ENCODE measurements at places on chromosomes 13 and 19.

- DNase-seq: peak; percentile 2
These were observed 354.4 kb upstream of the DACH1 start for GRCh38 chr13:72221276-72221962.

DNA sequence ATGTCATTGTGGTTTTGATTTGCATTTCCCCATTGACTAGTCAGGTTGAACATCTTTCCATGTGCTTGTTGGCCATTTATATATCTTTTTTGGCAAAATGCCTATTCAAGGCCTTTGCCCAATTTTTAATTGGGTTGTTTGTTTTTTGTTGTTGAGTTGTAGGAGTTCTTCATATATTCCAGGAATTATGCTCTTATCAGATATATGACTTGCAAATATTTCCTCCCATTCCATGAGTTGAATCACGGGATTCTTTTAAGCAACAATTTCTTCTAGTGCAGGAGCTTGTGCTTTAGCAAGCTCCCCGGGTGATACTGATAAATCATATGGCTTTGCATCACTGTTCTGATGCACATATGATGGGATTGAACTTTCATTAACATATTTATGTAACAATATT, 47.0 kb upstream of the FLT1 start:
- no peak for DNase-seq

DNA sequence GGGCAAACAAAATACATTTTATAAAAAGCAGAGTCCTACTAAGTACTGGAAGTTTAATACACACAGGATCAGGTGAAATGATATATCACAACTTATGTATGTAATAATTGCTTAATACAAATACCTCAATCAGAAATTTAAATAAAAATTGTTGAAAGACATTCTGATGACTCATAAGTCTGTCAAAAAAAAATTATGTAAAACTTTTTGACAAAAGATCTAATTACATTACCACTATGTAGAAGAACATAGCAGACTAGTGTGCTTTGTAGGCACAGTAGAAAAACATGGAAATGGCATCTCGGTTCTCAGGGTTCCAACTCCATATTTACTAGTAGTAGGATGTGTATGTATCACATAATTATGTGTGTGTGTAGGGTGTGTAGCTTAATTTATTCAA, 156.2 kb downstream of the DNAJC3 start:
- no peak for DNase-seq

DNA sequence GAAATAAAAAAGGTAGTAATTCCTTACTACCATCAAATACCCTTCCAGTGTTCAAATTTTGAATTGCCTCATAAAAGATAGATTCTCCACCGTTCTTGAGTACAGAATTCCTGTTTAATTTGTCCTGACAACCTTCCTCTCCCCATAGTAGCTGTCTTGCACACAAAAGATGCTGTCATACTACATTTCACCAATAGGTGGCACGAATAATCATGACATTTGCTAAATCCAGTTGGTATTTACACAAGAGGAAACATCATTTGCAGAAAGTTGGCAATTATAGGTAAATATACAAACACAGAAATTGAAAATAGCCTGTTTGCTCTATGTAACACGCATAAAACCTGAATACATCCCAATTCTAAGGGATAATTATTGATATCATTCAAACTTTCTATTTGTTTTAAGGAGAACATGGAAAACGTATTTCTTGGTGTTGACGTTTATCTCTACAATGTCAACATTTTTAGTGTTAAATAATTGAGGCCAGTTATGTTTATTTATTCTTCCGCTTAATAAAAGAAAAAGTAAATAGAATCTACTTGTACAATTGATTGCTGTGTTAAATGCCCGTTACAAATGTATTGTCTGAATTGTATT, 58.3 kb upstream of the CLDN10 start:
- DNase-seq: peak; percentile 95

DNA sequence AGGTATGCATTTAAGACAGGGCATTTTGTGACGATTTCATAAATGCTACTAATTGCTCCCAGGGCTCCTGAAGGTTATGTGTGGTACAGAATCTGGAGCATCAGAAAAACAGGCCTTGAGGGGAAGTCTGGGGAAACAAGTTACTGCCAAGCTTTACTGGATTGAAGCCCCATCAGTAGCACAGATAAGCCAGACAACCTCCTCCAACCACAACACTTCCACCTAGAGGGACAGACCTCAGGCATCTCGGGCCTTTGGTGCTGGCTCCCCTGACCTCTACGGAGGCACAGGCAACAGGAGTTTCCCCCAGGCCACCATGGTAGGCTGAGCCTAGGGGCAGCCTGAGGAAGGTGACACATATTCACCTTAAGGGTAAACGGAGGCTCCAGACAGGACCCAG, 54.1 kb downstream of the ABCC4 start:
- DNase-seq: no peak

DNA sequence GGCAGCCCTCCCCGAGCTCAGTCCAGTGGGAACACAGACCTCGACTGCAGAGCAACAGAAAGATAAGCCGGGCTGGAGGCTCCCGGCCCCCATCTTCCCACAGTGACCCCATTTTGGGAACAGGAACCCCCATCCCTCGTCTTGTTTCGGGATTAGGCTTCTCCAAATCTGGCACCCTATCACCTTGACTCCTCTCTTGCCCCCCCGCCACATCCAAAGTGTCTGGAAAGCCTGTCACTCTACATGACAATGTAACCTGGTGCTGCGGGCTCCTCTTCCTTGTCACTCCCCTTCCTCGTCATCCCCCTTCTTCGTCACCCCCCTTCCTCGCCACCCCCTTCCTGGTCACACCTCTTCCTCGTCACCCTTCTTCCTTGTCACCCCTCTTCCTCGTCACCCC, 10.1 kb downstream of the PAK4 start:
- DNase-seq: no peak

DNA sequence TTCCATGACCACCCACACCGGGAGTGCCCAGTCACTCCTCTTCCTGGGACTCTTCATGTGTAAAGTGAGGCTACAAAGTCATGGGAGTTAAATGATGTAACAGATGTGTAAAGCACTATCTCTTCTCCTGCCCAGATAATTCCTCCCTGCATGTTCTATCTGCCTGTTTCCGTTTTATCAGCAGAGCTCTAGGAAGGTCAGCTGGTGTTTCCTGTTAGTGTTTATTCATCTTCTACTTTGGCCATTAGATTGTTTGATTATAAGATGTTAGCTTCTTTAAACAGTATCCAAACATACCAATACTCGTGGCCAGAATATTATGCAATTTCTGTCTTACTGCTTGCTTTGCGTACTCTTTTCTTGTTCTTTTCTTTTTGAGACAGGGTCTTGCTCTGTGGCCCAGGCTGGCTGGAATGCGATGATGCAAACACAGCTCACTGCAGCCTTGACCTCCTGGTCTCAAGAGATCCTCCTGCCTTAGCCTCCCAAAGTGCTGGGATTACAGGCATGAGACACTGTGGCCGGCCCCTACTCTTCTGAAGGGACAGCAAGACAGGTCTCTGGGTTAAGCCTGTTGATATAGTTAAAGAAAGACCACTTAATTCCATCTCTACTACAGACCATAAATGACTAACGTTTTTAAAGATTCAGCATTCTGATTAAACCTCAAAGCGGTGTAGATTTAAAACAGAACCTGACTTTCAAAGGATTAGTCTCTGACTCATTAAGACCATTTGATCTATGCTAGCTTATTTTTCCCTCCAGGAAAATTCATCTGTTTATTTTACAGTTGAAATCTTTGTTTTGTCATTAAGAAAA, 97.4 kb upstream of the AKAP11 start:
- DNase-seq: no peak

DNA sequence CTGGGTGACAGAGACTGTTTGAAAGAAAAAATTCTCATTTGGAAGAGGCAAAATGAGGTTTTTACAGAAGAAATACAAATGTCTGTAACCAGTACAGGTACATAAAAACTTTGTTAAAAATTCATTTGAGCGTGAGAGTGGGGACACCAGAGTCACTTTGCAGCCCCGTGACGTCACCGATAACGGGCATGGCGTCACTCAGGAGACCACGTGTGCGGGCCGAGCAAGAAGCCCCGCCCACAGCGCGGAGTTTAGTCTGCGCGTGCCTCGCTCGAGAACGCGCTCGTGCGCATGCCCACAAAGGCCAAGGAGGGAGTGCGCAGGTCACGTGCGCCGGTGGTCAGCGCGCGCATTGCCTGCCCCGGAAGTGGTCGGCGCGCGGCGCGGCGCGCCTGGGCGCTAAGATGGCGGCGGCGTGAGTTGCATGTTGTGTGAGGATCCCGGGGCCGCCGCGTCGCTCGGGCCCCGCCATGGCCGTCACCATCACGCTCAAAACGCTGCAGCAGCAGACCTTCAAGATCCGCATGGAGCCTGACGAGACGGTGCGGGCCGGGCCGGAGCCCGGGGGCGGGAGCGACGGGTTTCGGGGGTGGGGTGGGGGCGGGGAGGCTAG, at the start of gene RAD23A:
Gene RAD23A, plus strand, starts transcription at position 384 of the 613 bp plus-strand sequence. Its CDS starts 87 bp downstream, at position 471.
- peak; percentile 97 for DNase-seq

- DNase-seq: peak; percentile 4
These were observed 113.7 kb downstream of the RFC3 start for GRCh38 chr13:33931397-33932311.

DNA sequence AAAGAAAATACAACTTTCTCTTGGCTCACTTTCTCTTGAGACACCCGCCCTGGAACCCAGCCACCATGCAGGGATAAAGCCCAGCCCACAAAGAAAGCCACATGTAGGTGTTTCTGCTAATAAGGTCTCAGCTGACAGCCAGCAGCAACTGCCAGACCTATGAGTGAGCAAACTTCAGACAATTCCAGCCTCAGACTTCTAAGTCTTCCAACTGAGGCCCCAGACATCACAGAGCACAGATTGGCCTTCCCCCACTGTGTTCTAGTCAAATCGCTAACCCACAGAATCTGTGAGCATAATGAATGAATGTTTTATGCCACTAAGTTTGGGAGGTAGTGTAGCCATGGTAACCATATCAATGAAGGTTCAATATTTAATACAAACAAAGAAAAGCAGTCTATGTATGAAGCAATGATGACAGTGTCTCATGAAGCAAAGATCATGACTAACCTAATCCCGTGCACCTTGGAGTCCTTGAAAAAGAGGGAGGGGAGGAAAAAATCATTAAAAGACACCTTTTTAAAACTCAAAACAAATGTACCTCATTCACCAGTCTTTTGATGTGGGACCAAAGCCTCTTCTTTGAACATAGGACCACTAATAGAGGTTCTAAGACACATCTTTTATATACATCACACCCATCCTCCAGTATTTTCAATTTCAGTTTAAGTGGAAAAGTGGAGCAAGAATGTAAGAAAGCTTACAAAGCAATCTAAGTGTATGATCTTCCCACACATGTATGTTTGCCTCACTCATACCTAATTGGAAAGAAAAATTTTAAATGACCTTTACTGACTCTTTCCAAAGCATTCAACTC, 6.2 kb downstream of the MRPS31 start:
- no peak for DNase-seq

DNA sequence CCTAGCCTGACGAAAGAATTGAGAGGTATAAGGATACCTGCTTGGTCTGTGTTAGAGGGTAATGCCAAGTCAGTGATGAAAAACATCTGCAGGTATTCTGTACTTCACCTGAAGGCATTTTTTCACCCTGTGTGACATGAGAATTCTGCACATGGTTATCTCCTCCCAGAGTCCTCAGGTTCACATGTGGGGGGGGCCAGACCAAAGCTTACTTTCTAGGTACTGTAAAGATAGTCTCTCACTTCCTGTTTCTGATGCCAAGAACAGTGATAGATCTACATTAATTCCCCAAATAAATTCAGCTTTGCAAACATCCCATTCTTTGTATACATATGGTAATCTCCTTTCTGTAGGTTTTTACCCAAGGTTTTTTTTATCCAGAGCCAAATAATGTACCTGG, 53.4 kb downstream of the GPC6 start:
- no peak for DNase-seq

DNA sequence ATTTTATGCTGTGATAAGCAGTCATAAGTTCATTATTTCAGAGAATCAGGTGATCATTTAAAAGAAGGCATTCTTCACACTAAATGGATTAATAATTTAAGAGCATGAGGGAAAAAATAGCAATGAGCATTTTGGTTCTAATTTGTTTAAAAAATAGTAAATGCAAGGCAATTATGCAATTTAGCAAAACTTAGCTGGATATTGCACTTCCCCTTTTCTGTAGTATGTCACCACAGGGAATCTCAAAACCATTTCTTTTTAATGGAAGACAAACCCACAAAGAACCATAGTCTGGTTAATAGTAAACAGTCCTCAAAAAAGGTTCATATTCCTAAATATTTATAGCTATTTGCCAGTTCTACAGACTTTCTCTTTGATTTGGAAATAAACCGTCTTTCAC, 30.2 kb downstream of the COG6 start:
- DNase-seq: peak; percentile 47

- DNase-seq: no peak
These were observed 57.6 kb upstream of the MEDAG start for GRCh38 chr13:30848332-30849027.

DNA sequence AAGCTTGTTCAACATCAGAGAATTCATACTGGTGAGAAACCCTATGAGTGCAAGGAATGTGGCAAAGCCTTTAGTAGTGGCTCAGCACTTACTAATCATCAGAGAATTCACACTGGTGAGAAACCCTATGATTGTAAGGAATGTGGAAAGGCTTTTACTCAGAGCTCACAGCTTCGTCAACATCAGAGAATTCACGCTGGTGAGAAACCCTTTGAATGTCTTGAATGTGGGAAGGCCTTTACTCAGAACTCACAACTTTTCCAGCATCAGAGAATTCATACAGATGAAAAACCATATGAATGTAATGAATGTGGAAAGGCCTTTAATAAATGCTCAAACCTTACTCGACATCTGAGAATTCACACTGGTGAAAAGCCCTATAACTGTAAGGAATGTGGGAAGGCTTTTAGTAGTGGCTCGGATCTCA, 25.2 kb downstream of the ZNF383 start:
- no peak for DNase-seq

Data from inflammatory macrophage treated with lipopolysaccharide for 1 hour (primary cell).